ENCODE measurements at places on chromosomes 2 and 18.

DNA sequence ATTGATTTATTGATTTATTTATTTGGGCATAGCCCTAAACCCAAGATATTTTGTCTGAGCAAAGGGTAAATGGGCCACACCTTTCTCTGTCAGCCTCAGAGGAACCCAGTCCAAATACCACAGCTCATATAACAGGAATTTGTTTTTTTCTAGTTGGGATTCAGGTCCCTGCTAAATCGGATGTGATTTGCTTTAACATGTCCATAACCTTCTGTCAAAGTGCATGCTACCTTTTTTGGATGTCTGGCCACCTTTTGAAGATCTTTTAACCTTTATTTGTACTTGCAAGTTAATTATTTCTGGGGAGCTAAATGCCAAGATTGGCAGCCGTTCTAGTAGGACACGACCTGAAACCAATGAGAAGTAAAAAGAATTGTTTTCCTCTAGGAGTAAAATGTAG lies 303.2 kb upstream of the UBE2E3 start:
- no peak for DNase-seq

DNA sequence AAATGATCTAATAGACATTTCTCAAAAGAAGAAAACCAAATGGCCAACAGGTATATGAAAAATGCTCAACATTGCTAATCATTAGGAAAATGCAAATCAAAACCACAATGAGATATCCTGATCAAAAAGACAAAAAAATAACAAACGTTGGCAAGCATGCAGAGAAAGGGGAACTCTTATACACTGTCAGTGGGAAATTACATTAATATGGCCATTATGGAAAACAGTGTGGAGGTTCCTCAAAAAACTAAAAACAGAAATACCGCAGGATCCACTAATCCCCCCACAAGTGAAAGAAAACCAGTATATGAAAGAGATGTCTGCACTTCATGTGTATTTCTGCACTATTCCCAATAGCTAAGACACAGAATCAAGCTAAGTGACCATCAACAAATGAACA lies 57.7 kb upstream of the CTIF start:
- DNase-seq: no peak

GRCh38 chr2:10048501-10049171 lies 5.3 kb downstream of the KLF11 start:
- DNase-seq: peak; percentile 20

DNA sequence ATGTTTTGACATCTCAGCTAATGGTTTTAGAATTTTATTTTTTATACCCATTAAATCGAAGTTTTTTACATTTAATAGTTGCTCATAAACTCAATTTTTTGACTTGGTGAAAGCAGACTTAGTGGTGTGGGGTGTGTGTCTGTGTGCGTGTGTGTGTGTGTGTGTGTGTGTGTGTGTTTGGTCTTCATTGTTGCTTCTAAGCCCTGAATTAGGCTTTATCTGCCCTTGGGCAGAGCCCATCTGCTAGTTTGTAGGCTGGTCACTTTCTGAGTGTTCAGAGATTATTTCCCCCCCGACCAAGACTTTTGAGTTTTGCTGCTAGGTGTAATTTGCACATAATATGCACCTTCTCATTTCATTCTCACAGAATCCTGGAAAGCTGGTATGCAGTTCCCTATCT lies 14.3 kb downstream of the PAX3 start:
- no peak for DNase-seq

DNA sequence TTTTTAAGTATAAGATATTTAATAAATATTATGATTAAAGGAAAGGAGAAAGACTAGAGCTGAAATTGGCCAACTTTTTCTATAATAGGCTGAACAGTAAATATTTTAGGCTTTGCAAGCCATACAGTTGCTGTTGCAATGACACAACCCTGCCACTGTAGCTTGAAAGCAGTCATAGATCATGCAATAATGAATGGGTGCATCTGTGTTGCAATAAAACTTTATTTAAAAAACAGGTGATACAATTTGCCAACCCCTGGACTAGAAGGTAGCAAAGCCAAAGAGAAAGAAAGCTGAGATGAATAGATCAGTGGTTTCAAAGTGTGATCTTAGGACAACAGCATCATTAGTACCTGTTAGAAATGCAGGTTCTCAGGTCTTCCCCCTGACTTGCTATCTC lies 219.1 kb downstream of the SETBP1 start:
- DNase-seq: no peak

- DNase-seq: peak; percentile 26
Measured at GRCh38 chr2:220227266-220227920, 600.0 kb downstream of the SLC4A3 start.

DNA sequence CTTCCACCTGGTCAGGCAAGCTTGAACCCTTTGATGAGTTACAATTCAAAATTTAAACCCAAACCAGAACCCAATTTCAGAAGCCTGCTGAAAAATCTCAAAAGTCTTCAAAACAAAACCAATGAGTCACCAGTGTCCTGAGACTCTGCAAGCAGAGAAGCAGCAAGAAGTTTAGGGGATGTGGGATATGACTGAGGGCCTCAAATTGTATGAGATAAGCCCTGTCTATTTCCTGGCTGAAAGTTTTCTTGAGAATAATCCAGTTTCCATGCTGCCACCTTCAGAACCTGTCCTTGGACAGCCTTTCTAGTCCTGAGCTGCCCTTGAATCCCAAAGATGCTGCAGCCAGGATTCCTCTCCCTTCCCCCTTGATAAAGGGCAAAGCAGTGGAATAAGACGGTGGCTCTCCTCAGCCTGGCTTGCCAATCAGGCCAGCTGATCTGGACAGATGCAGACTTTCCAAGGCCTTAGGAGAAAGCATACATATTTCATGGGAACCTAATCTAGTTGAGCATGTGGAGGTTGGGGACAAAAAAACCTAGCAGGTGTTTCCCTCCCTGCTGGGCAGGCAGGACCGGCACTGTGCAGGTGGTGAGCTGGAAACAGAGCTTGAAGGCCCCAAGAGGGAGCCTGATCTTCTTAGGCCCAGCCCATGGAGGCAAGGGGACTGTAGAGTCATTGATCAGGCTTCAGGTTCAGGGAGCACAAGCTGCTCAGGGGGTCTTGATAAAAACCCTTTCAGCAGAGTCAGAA lies 278.0 kb upstream of the MGAT5 start:
- no peak for DNase-seq

DNA sequence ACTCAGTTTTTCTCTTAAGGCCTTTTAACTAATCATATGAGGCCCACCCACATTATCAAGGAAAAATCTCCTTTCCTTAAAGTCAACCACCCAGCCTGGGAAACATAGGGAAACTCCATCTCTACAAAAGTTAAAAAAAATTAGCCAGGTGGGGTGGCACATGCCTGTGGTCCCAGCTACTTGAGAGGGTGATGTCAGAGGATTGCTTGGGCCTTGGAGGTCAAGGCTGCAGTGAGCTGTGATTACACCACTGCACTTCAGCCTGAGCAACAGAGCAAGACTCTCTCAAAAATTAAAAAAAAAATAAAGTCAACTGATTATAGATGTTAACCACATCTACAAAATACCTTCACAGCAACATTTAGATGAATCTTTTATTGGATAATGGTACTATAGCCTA lies 5.8 kb downstream of the DPYSL5 start:
- DNase-seq: no peak

DNA sequence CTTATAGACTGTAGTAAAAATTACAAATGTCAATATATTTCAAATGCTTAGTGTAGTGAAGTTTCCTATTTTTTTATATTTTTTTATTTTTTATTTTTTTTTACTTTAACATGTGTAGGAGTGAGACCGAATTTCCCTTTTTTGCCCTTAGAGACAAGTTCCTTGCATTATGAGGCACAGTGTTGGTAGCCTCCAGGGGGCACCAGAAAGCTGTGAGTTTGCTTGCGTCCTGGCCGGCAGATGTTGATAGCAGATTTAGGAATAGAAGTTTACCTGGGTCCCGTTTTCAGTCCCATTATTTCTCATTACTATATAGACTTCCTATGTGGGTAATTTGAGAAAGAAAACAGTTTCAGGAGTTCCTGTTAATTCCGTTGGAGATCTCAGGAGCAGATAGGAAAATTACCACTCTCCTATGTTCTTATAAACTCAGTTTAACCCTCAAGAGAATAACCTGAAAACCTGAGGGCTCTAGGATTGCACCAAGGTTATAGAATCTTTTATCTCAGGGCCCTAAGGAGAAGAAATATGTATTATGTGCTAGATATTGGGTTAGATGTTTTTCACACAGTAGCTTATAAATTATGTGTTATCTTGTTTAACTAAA lies 157.5 kb upstream of the SESTD1 start:
- peak; percentile 69 for DNase-seq

DNA sequence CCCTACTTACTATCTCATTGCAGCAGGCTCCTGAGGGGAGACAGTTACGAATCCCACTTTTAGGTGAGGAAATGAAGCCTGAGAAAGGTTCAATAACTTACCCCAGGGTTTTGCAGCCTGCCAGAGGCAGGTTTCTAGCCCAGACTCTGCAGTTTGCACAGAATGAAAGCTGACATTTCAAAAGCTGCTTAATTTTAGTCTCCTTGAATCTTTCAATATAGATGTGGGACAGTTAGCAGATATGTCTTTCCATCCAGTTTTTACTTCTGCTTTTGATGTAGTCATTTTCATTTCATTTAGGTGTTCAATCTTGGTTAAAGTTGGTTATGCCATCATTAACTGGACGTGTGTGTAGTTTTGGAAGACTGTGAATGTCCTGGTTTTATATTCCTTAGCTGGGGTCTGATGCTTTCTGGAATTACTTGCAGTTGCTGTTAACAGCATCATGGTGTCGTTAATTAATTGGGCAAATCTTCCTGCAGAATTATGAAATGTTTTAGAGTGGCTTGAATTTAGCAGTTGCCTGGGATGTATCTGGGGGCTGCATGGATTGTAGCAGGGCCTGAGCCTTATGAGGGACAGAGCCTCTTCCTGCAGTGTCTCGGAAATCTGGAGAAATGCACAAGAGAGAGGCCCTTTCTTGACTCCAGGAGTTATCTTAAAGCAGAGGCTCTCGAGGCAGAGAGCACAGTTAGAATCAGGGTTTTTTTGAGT lies 100.8 kb downstream of the ZNF532 start:
- DNase-seq: no peak

DNA sequence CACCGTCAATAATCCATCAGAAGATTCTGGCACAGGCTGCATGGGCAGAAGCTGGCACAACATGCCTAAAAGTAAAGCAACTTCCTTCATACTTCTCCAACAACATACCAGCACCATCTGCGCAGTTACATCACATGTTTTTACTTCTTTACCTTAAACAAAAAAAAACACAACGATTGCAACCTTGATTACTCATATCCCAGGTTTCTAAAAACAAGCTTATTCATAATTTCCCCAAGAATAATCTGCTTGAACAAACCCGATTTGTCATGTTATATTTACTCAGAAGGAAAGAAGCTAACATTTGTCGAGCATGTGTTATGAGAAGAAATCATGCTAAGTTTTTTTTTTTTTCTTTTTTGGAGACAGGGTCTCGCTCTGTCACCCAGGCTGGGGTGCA lies 54.7 kb downstream of the THADA start:
- no peak for DNase-seq

DNA sequence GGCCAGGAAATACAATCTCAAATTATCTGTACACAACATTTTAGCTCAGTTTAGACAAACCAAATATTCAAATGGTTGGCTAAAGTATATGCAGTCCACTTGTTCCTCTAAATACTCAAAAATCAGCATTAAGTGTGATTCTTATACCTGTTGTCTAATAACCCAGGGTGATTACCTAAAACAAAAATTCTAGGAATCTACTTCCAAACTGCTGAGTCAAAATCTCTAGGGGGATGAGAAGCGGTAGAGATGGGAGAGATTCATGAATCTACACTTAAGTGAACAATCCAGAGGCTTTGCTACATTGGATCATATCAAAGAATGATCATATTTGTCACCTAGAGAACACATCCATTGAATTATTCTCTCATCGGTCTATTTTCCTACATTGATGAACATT lies 420.9 kb upstream of the PKDCC start:
- DNase-seq: no peak

DNA sequence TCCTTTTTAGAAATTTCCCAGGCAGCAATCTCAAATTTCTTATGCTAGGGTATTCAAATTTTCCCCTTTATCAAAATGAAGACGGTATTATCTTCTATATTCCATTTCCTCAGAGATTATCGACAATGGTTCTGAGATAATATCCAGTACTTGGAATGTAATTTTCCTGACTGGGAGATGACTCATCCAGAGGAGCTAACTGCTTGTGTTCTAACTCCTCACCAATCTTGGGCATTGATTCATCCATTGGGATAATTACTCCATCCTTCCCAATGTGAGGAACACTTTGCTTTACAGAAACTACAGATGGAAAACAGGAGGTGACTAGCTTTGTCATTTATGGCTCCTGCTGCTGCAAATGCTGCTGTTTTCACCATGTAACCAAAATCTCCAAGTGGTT lies 239.4 kb upstream of the LYPD1 start:
- DNase-seq: no peak

DNA sequence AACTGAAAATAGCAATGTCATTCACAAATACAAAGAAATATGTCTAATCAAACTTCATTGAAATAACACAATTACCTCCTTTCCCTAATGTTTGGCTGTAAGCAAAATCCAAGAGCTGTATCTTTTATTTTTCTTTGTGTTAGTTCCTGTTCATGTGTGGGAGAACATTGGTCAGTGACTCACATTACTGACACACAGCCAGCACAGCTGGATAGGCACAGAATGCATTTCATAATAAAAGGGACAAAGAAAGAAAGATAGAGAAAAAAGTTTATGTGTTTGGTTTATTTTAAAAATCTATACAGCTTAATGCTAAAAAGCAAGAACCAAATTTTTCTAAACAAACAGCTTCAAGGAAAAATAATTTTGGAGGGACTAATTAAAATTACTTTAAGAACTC lies 185.6 kb upstream of the COL3A1 start:
- DNase-seq: no peak

DNA sequence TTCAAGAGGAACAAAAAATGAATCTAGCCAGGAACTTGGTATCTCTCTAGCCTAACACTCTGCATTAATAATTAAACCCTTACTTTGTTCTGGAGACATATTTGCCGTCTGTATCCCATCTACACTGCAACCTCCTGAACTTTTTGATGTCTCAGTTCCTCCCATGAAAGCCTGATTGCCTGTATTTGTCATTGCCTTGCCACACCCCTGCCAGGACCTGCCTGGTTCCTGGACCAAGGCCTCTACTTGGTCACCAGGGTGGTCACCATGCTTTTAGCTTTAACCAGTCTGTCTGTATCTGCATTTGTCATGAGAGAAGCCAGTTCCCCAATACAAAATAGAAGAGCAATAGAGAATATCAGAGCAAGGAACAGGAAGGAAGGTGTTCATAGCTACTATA lies 58.8 kb upstream of the NOL4 start:
- no peak for DNase-seq

DNA sequence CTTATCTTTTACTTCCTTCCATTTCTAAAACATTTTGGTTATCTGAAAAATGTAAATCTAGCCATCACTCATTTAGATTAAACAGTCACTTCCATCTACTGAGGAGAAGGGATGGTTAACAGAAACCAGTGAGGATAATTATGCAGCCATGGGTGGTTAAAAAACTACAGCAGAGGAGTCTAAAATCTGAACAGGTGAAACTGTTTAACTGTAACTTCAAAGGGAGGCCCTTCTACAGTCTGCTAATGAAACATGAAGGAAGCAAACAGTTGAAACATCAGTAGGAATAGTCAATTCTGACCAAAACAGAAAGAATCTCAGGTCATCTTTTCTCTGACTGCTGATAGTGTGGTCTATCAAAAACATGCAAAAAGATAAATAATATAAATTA lies 71.0 kb downstream of the DTNB start:
- DNase-seq: no peak

GRCh38 chr2:68643011-68643873 lies at the start of gene PROKR1:
PROKR1 (plus strand) TSS chr2:68643579; CDS start chr2:68645822, 2,243 bp downstream.
- no peak for DNase-seq

GRCh38 chr2:118974103-118974993 lies 32.4 kb downstream of the MARCO start:
- DNase-seq: no peak
